ENCODE measurements at places on chromosomes 2 and 18. TPM values are rescaled to one million over a fixed set of nuclear protein-coding genes. Genes with fewer than 3 reads are reported as not detected.

Gene CNRIP1
- total RNA-seq = 40.0 TPM

Gene KCNS3
- total RNA-seq = 2.6 TPM

DNA sequence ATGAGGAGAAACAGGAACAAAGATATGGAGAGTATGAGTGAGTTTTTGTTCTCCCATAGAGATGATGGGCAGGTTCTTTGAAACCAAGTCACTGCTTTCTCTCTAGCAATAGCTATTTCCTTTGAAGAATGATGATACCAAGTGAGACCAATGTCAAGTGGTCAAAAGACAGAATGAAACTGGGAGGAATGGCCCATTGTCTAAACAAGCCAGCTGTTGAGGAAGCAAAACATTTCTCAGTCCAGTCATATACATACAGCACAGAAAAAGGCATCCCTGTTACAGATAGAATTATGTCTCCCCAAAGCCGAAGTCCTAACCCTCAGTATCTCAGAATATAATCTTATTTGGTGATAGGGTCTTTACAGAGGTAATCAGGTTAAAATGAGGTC is 66.1 kb upstream of the EPC2 start:
- DNase-seq = no peak

Gene TNFRSF11A
- 3.5 TPM for total RNA-seq

GRCh38 chr2:8520791-8521344 is 161.0 kb upstream of the ID2 start:
- DNase-seq = no peak

Gene SRD5A2
- total RNA-seq = not detected

DNA sequence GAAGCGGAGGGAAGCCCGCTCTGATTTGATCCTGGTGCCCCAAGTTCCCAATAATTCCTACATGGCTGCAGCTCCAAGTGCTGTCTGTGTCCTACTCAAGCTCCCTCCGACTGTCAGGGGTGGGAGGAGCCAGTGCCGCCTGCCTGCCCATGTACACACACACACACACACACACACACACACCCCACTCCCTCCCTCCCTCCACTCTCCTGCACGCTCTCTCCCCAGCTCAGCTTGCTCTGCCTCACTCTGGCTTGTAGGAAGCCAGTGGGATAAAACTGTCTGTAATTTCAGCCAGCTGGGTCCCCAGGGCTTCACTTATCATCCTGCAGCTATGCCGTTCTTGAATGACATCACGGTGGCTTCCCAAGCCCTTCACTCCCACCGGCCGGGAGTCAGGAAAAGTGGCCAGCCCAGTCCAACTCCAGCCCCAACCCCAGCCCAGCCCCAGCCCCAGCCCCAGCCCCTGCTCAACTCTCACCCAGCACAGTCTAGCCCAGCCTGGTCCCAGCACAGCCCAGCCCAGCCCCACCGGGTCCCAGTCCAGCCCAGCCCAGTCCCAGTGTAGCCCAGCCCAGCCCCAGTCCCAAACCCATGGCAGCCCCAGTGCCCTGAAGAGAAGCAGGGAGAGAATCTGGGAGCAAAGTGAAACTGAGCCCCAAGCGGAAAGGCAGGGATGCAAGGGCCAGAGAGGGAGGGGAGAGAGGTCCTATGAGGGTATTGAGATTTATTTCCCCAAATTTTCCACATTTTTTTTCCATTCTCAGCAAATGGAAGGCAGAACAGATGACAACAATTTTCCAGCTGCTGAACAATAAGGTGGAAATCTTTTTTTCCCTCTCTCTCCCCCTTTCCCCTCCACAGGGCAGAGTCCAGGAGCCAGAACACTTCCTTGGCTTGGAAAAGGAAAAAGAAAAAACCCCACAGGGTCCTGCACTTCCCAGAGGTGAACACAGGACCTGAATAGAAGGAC is 144.0 kb downstream of the TNS1 start:
- DNase-seq = no peak

DNA sequence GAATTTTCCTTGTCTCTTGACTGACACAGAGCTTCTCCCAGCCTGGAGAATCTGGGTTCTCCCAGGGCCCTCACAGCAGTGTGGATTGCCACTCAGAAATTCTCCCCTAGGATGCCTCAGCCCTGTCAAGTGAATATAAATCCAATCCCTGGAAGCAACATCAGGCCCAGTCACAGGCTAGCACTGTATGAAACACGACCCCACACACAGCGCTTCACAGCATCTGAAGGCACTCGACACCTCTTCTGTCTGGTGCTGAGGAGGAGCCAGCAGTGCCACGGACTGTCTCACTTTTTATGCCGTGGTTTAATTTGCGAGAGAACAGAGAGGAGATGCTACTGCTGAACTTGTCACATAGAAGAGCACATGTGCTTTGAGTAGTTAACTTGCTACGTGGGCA is 164.5 kb downstream of the NAPG start:
- DNase-seq = no peak

Gene PLEKHH2
- total RNA-seq = 0.20 TPM

GRCh38 chr2:119311371-119311770 is 55.3 kb downstream of the C2orf76 start:
- DNase-seq = no peak

DNA sequence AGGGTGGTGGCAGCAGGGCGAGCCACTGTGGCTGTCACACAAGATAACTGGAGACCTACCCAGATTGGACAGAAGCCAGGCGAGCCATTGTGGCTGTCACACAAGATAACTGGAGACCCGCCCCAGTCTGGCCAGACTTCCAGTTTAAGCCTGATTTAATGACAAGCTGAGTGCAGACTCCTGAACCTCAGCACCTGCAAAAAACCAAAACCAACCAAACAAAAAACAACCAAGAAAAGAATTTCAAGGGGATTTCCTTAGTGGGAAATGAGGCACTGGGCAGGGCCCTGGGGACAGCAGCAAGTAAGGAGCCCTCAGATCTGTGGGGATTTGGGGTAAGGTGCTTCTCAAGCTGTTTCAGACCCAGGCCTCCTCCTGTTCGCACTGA is 95.2 kb upstream of the BOD1L2 start:
- DNase-seq = no peak

DNA sequence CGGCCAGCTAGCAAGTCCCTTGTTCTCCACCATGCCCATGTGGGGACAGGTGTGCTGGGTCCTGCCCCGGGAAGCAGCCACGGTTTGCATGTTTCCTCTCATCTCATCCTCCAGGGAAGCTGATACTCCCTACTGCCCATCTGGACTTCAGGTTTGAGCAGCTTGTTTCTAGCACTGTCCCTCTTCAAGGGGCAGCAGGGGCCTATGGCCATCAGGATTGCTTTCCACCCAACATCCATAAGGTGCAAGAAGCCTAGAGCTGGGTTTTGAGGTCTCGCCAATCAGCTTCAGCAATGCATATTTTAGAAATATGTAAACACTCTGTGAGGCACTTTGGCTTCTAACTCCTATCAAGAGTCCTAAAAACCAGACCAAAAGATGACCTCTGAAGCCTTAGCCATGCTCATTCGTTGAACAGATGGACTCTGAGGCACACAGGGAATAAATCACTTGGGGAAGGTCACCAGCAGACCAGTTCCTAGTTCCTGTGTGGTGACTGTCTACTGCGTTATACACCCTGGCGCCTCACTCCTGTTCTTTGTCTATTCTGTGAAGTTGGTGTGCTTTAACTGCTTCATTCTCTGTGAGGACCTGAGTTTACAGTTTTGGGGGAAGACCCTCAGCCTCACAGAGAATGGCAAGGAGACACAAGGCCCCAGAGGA is 192.6 kb upstream of the TWIST2 start:
- DNase-seq = no peak
